ENCODE measurements at places on chromosomes 1 and 21.
A peak's percentile ranks its signal among the peaks of the same experiment; 100 is the strongest.

- no peak for DNase-seq
Measured at GRCh38 chr1:158274797-158275196, 14.9 kb upstream of the CD1C start.

GRCh38 chr21:40631211-40631610 is 215.7 kb downstream of the DSCAM start:
- peak; percentile 26 for DNase-seq

- peak; percentile 78 for DNase-seq
Measured at GRCh38 chr1:27044613-27045151, 32.0 kb upstream of the TENT5B start.

DNA sequence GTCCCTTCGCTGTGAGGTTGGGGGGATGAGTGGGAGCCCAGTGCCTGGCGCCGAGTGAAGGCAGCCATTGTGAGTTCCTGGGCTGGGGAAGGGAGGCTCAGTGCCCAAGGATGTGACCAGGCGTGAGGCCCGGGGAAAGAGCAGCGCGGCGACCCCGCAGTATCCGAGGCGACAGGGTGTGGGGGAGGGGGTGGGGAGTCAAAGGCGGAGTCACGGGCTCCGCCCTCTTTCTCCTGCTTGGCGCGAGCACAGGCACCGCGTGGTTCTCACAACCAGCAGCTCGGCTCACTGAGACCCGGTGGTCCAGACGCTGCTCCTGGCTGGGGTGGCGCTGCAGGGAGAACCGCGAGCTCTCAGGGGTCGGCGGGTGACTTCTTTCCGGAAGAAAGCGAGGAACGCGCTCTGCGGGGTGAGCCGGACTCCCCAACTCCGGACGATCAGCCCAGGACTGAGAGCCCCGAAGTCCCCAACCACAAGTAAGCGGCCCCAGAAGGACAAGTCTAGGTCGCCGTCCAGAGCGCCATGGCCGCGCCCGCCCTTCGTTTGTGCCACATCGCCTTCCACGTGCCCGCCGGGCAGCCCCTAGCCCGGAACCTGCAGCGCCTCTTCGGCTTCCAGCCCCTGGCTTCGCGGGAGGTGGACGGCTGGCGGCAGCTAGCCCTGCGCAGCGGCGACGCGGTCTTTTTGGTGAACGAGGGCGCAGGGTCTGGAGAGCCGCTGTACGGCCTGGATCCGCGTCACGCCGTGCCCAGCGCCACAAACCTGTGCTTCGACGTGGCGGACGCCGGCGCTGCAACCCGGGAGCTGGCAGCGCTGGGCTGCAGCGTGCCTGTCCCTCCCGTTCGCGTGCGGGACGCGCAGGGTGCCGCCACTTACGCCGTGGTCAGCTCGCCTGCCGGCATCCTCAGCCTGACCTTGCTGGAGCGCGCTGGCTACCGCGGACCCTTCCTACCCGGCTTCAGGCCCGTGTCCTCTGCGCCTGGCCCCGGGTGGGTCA is at the start of gene HPDL:
Gene HPDL, plus strand, starts transcription at position 269 of the 997 bp plus-strand sequence. Its CDS starts 254 bp downstream, at position 523.
- peak; percentile 39 for DNase-seq

GRCh38 chr1:14875524-14876509 is 277.3 kb downstream of the KAZN start:
- peak; percentile 82 for DNase-seq

GRCh38 chr1:59422921-59423575 is 126.2 kb downstream of the FGGY start:
- peak; percentile 14 for DNase-seq

Measured in epithelial cell of esophagus (primary cell).